NCI-H2227 treated with DMSO at 0.1 percent for 48 hours (cell line): ENCODE measurements at places on chromosomes 11 and 22.

DNA sequence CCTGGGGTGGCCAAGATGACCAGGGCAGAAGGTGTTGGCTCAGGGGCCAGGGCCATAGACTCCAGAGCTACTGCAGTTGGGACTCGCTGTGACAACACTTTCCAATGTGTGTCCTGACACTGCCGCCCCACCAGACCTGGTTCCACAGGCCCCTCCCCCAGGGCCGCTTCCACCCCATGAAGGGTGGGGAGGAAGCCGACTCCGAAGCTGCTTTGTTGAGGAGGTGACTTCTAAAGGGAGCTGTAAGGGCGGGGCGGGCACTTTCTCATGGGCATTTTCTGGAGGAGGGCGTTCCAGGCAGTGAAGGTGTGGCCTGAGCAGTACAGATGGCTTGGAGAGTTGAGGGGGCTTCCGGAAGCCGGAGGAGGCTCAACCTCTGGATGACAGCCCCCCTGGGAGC, 6.3 kb downstream of the FGF3 start:
- no peak for DNase-seq

- no peak for DNase-seq
Observed at GRCh38 chr22:34877506-34877905, 188.5 kb upstream of the ISX start.

DNA sequence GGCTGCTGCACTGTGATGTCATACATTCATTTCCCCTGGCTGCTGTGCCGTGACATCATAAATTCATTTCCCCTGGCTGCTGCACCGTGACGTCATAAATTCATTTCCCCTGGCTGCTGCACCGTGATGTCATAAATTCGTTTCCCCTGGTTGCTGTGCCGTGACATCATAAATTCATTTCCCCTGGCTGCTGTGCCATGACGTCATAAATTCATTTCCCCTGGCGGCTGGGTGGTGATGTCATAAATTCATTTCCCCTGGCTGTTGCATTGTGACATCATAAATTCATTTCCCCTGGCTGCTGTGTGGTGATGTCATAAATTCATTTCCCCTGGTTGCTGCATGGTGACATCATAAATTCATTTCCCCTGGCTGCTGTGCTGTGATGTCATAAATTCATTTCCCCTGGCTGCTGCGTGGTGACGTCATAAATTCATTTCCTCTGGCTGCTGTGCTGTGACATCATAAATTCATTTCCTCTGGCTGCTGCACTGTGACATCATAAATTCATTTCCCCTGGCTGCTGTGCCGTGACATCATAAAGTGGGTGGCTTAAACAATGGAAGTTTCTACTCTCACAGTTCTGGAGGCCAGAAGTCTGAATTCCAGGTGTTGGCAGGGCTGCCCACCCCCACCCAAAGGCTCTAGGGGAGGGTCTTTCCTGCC, 301.1 kb downstream of the SHANK2 start:
- no peak for DNase-seq

GRCh38 chr11:76705826-76706225, 35.3 kb upstream of the LRRC32 start:
- no peak for DNase-seq

GRCh38 chr11:94150704-94151685, 22.4 kb downstream of the PANX1 start:
- no peak for DNase-seq

GRCh38 chr22:19568337-19569275, 44.4 kb upstream of the CLDN5 start:
- DNase-seq = no peak

GRCh38 chr11:119750056-119750455, 21.1 kb upstream of the NECTIN1 start:
- DNase-seq = no peak

GRCh38 chr11:18773104-18773503, 18.5 kb downstream of the PTPN5 start:
- DNase-seq = no peak

DNA sequence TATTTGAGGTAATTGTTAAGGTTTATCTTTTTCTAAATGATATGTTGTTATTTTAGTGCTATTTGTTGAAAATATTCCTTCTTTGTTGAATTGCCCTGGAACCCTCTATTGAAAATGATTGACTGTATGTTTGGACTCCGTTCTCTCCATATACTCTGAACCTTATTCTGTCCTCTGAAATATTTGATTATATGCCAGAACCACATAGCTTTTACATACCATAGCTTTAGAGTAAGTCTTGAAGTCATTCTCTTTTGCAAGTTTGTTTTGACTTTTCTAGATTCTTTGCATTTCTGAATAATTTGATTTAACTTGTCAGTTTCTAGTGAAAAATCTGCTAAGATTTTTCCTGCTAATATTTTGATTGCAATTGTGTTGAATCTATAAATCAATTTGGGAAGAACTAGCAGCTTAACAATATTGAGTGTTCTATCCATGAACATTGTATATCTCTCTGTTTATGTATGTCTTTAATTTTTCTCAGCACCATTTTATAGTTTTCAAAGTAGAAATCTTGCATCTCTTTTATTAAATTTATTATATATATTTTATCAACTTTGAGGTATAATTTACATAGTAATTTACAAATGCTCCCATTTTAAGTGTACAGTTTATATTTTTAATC, 51.7 kb upstream of the PITPNB start:
- DNase-seq = no peak

DNA sequence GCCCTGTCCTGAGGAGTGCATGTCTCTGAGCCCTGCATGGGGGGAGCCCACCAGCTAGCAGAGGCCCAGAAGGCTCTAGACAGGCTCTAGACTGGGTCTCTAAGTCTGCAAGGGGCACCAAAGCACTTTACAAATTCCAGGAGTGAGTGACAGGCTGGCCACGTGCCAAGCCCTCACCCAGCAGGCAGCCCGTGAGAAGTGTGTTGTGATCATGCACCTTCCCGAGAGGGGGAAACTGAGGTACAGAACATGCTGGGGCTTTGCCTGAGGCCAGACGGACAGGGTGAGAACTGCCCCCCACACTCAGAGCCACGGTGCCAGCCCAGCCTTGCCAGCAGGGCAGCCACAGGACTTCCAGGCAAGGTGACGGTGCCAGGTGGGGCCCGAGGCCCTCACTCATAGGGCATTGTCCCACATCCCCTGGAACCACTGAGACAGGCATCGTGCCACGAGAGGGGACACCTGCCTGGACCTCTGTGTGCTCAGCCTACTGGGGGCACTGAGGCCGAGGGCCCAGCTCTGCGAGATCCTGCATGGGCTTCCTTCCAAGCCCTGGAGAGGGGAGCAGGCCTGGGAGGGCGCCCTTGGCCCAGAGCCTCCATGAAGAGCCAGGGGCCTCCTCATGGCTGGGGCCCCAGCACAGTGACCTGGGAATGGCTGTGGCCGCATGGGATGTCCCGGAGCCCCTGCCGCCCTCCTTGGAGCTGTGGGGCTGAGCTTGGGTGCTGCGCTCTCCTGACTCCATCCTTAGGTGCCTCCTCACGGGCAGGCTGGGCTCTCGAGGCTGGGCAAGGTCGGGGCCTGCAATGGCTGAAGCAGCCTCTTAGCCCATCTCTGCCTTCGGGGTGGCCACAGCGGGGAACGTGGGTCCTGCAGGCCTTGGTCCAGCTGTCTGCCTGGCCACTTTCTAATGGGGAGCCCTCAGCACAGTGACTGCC, 121.5 kb downstream of the KCNQ1OT1 start:
- DNase-seq = no peak

GRCh38 chr11:73404048-73404447, 27.8 kb downstream of the RELT start:
- no peak for DNase-seq

- no peak for DNase-seq
Observed at GRCh38 chr22:35733036-35733435, 15.4 kb downstream of the APOL5 start.

DNA sequence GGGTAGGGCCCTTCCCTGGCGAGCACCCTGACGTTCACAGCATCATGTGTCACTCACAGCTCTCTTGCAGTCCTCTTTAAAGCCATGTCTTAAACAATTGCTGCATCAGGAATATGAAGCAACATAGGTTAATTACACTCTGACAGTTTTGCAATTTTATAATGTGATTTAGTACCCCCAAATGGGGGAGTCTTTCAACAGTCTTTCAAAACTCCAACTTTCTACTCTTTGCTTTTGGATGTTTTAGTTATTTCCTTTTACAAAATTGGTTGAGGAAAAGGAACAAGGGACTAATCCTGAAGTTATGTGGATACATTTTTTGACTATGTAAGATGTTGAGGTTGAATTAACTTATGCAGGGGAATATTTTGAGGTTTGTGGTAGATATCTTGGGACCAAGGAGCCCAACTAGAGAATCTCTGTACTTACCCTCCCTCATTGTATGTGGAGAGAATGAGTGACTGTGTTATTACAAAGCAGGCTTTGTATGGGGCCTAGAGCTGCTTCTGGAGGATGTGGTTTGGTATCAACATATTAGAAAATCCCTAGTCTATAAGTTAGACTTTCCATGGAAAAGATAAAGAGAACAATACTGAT, at the start of gene MMP8:
MMP8 (minus strand) TSS at position 51 of the 597 bp plus-strand sequence. CDS start 99 bp downstream, outside the sequence.
- no peak for DNase-seq

DNA sequence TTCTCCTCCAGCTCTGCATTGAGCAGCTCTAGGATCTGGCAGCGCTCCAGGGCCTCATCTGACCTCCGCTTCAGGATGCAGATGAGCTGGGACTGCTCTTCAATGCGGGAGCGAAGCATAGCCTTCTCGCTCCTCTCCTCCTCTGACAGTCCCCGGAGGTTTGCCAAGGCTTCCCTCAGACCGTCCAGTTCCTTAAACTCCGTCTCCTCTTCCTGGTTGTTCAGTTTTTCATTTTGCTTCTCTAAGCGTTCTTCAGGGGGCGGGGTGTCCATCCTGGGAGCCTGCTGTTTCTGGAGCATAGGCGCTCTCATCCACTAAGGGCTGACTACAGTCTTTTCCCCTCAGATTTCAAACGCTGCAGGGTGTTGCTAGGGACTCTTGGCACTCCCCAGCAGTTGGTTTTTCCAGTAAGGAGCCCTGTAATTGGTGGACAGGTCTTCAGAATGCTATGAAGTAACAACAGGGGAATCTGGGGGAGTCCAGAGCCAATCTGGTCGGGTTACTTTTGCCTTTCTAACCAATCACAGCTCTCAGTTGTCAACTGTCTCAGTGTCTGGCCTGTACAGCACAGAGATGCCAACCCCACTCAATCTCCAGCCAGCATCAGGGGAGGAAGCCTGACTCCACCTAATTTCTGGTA, at the start of gene CCDC89:
CCDC89 (minus strand) TSS at position 376 of the 640 bp plus-strand sequence; CDS start at position 311, 65 bp downstream.
- peak; percentile 89 for DNase-seq

- no peak for DNase-seq
Observed at GRCh38 chr11:1163911-1164735, 6.4 kb downstream of the MUC5AC start.

GRCh38 chr11:122439866-122440810, 215.4 kb upstream of the UBASH3B start:
- peak; percentile 81 for DNase-seq

DNA sequence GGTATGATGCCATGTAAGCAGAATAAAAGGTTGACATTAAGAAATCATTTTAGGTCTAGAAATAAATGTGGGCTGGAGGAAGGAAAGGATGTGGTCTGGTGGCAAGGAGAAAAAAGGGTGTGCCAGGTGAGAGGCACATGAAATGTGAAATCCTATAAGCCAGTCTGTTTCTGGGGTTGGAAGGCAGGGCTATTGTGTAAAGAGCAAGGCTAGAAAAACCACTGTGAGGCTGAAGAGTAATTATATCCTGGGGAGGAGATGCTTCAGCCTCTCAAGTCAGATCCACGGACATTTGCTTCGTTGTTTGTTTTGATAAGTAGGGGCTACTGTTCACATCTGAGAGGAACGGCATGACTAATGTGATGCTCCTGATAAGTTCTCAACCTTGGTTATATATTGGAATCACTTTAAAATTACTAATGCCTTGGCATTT, 77.5 kb upstream of the CTSC start:
- DNase-seq = no peak

DNA sequence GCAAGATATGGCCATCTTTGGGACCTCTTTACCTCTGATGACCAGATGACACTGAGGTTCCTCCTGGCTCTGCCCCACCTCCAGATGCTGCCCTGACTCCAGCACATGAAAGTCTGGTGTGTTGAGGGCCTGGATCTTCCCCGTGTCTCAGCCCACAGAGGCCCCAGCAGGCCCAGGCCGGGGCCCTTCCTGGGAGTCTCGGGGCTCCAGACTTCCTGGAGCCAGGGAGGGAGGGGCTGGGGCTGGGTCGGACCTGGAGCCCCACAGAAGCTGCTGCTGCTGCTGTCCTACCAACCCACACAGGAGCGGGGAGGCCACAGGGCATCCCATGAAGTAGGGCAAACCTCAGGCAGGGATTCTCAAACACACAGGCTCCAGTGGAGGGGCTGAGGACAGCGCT, 32.2 kb upstream of the WNT11 start:
- DNase-seq = no peak

DNA sequence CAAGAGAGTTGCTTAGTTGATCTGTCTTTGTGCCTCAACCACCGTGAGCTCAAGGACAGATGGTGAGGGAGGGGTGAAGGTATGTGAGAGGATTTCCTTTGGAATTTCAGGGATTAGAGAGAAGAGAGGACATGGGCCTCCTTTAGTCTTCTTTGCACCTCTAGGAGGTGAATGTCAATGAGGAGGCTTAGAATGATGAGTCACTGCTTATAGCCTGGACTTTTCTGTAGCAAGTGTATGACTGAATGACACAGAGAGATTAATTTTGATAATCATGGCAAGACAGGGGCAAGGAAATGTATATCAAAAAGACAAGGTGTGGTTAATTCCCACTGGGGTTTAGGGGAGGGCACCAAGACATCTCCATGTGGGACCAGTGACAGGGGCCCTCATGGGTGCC, 947.3 kb upstream of the TENM4 start:
- DNase-seq = no peak

DNA sequence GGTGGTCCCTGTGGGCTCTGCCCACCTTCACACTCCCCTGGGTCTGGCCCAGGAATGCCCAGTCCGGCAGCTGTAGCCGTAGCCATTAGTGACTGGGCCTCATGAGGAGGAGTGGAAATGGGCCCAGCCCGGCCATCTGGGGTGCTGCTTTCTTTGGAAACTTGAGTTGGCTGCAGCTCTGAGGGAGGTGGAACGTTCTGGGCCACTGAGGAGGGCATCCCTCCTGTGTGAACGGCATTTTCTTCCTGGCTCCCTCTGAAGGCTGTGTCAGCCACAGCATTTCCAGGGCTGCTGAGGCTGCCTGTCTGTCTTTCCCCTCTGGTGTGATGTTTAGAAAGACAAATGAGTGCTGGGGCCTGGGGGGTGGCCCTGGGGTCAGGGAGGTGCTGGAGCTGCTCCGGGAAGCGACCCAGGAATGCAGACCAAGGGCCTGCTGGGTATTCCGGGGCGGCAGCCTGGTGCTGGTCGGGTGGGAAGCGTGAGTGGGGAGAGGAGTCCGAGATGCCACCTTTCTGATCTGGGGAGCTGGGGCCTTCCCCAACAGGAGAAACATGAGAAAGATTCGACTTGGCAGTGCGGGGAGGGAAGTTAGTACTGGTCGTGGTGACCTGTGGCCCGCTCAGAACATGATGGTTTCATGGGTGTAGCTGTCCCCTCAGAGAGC, 27.1 kb downstream of the PTDSS2 start:
- no peak for DNase-seq
